ENCODE measurements at places on chromosomes 1 and 21.

- DNase-seq: no peak
Observed at GRCh38 chr1:116472431-116472961, 98.3 kb downstream of the CD58 start.

DNA sequence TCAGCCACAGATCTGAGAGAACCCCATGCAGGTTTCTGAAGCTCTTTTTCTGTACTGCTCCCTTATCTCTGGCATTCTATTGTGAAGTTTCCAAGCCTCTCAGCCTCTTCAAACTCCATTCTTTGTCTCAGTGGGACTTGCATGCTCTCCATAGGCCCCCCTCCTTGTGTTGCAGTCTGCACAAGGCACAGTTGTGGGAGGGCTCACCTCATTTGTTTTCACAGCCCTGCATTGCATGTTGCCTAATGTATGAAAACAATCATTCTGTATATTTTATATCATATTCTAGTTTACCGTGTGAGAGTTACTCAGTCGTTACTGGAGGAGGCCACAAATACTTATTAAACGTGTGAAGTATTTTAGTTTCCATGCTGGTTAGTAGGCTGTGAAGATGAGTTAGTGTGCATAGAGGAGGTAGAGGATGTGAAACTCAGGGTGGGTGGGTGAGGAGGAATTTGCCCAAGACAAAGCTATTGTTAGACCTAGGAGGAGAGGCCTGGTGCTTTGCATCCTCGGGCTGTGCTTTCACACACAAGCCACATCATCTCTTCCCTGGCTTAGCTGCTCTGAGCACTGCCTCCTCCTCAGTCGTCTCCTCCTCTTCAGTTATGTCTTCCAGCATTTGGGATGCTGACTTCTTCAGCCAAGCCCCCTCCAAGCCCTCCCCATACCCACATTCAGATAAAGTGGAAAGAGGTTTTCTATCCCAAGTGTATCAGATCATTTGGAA, 7.8 kb upstream of the CHI3L2 start:
- DNase-seq: no peak

GRCh38 chr1:113674591-113674990, 84.7 kb downstream of the PHTF1 start:
- no peak for DNase-seq

GRCh38 chr1:182610606-182611194, 6.5 kb upstream of the RGS16 start:
- DNase-seq: no peak

DNA sequence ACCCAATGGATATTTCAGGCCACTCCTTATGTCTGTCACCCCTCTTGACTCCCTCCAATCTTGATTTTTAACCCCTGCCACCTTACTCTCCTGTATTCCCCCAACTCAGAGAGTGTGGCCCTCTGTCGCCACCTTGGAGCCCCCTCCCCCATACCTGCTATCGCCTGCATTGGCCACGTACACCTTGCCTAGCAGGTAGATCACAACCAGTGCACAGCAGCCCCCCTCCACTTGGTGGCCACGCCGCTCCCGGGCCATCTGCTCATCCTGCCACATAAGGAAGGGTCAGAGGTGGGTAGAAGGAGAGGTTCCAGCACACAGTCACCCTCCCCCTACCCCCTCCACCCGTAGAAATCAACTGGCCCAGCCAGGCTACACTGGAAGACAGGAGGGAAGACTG, 2.9 kb downstream of the PPM1J start:
- no peak for DNase-seq
